ENCODE measurements at places on chromosomes 6 and 20. TPM values are rescaled to one million over a fixed set of nuclear protein-coding genes. Genes with fewer than 3 reads are reported as not detected.

FGD2 gene
- 0.06 TPM for total RNA-seq

DNA sequence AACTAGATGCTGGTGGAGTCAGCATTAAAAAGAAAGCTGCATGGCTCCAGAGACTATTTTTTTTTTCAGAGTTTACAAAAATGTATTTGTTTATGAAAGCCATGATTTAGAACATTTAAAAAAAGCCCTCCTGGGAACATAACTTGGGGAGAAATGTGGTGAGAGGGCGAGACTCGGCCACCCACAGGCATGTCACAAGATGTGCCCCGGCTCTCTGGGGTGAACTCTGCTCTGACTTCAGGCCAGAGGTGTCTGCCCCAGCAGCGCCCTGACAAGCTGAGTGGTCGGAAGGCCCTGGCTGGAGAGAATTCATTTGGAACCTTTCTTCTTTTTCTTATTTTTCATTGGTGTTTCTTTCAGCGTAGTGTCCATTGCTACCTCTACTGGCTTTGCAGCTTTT, 21.7 kb upstream of the RFPL4B start:
- no peak for DNase-seq
- no peaks in the 10 kb centered on the region for H3K4me1 ChIP-seq
- H3K36me3 ChIP-seq = no peaks in the 10 kb centered on the region
- no peak overlapping the region for H3K4me3 ChIP-seq
- no peaks in the 10 kb centered on the region for H3K27me3 ChIP-seq

- DNase-seq = no peak
- no peak overlapping the region for H3K27ac ChIP-seq
- peak overlapping the region; percentile 98 for H3K4me3 ChIP-seq
- H3K4me1 ChIP-seq = peaks cover 15% of the 10 kb centered on the region
- no peaks in the 10 kb centered on the region for H3K27me3 ChIP-seq
- no peaks in the 10 kb centered on the region for H3K36me3 ChIP-seq
Measured at GRCh38 chr6:43060034-43060754, 763 bp downstream of the KLC4 start.

GRCh38 chr20:9454791-9455190, 59.6 kb upstream of the LAMP5 start:
- no peaks in the 10 kb centered on the region for H3K4me1 ChIP-seq
- no peaks in the 10 kb centered on the region for H3K27me3 ChIP-seq
- no peak for DNase-seq
- H3K4me3 ChIP-seq = no peak overlapping the region
- H3K27ac ChIP-seq = no peak overlapping the region

GRCh38 chr6:7900621-7901020, 10.0 kb downstream of the TXNDC5 start:
- H3K4me1 ChIP-seq = peaks cover 17% of the 10 kb centered on the region
- no peaks in the 10 kb centered on the region for H3K27me3 ChIP-seq

All from neural progenitor cell (in vitro differentiated cells).